Central memory CD8-positive, alpha-beta T cell (primary cell): ENCODE measurements at places on chromosomes 11 and 22.

DNA sequence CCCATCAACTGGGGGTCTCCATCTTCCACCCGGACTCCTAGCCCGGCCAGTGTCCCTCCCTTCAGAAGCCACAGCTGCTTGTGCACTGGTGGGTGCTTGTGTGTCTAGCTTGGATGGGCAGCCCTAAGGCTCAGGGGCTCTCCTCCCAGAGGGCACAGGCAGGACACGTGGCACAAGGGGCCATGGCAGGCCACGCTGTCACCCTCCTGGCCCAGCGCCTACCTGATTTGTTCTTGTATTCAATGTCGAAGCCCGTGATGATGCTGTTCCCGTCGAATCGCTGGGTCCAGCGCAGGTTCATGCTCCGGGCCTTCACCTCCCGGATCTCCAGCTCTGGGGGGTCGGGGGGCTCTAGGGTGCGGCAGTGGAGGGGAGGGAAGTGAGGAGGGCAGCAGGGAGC, 152.6 kb downstream of the CEP164 start:
- no peak for DNase-seq

- no peak for DNase-seq
These were observed 47.2 kb downstream of the BUD13 start for GRCh38 chr11:116725434-116726221.

DNA sequence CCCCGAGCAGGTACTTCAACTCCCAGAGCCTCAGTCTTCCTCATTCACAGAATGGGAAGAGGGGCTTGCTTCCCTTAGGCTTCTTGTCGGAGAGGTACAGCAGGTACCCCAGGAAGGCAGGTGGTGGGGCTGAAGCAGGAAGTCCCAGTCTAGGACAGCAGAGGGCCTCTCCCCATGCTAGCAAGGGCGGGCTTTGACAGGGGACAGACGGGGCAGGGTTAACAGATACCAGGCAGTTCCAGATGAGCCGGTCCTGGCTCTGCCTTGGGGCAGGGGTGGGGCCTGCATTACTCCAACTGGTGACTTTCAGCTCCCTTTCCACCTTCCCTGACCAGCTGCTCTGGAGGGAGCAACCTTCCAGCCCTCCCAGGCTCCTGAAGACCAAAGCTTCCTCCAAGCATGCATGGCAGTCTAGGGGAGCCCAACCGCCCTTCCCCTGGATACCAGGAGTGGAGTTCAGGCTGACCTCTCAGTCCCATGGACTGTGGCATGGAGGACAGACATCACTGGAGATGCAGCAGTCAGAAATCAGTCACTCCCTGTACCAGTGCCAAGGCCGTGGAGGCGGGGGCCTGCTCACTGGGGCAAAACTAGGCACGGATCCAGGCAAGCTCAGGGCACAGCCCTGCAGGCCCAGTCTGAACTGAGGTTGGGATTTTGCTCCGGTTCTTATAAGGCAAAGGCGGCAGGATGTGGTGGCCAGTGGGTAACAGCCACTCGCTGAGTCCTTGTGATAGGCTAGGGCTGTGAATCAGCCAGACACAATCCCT, 60.5 kb downstream of the NAT10 start:
- DNase-seq = no peak

- no peak for DNase-seq
These were observed 109.2 kb downstream of the DSCAML1 start for GRCh38 chr11:117687776-117688175.

DNA sequence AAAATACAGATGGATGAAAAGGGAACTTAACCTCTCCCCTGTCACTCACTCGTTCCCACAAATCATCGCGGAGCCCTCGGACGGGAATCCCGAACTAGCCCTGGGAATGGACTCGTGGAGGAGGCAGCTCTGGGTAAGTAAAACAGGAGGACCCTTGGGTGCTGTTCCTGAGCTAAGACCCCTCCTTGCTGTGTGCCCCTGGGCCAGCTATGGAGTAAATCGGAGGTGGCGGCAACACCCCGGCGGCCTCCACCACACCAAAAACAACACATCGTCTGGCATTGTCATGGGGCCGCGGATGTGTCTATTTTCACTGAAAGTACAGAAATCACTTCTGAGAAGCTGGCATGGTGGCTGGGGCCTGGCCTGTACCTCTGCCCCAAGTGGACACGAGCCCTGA, 12.1 kb downstream of the CPT1A start:
- no peak for DNase-seq

DNA sequence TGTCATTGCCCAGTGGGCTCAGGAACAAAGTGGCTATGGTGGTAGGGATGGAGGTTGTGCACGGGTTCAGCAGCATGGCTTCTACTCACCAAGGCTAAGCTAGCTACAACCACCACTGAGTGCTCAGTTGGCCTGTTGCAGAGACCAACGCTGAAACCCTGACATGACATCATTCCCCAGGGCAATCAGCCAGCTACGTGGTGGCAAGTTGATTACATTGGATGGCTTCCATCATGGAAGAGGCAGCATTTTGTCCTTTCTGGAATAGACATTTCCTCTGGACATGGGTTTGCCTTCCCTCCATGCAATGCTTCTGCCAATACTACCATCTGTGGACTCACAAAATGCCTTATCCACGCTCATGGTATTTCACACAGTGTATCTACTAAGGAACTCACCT, 634.3 kb downstream of the OPCML start:
- DNase-seq = no peak

GRCh38 chr11:59769828-59770227, 14.7 kb downstream of the STX3 start:
- no peak for DNase-seq

GRCh38 chr11:121456151-121456550, 3.4 kb upstream of the SORL1-AS1 start:
- DNase-seq = no peak

DNA sequence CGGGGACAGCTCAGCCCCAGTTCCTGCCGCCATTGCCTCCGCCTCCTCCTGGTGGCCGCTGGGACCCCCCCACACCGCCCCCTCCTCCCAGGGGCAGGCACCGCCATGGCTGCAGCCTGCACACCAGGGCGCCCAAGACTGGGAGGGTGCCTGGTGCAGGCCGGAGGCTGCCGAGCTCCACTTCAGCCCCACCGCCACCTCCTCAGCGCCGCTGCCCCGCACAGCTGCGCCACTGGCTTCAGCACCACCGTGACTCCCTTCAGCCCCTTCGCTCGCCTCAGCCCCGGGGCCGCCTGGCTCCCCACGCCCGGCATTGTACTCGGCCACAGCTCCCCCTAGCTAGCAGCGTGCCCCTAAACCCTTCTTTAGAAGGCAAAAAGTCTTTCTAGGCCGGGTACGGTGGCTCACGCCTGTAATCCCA, 131.1 kb downstream of the CRYBB2 start:
- DNase-seq = no peak

- no peak for DNase-seq
These were observed 3.8 kb upstream of the PYGM start for GRCh38 chr11:64763526-64764039.

GRCh38 chr11:11217929-11218628, 135.0 kb downstream of the CSNK2A3 start:
- DNase-seq = no peak

- DNase-seq = no peak
These were observed 658.0 kb downstream of the DLG2 start for GRCh38 chr11:84969103-84969502.

- DNase-seq = no peak
These were observed 26.8 kb upstream of the RAG1 start for GRCh38 chr11:36540998-36541397.
